A549 treated with dexamethasone at 1 μM for 4 hours (cell line): ENCODE measurements at places on chromosomes 1 and 21. TPM values are rescaled to one million over a fixed set of nuclear protein-coding genes. Genes with fewer than 3 reads are reported as not detected.

Gene MATN1
- total RNA-seq, result 0.06 to 0.18 TPM (median 0.08 TPM) in 4 of 5 replicates, not detected in the other

Gene KISS1
- total RNA-seq, result 0.24 to 0.95 TPM (median 0.42 TPM) in 5 replicates

Gene FCRL4
- not detected in 5 replicates for total RNA-seq

Gene NTNG1
- total RNA-seq, result not detected in 5 replicates

Gene RAB7B
- total RNA-seq, result 0.56 to 1.7 TPM (median 0.95 TPM) in 5 replicates

Gene FMO3
- not detected in 5 replicates for total RNA-seq

Gene PTPN22
- total RNA-seq, result 0.19 TPM in 1 of 5 replicates, not detected in the others

Gene RWDD3
- 8.5 to 11.2 TPM (median 9.9 TPM) in 5 replicates for total RNA-seq

Gene MTARC1
- total RNA-seq, result 7.4 to 10.1 TPM (median 10.0 TPM) in 5 replicates

Gene GPR3
- 1.3 to 1.8 TPM (median 1.6 TPM) in 5 replicates for total RNA-seq

Gene KRTAP19-3
- not detected in 5 replicates for total RNA-seq

Gene FALEC
- 0.19 to 0.24 TPM in 2 of 5 replicates, not detected in the others for total RNA-seq

Gene TENT5C
- 0.08 to 0.14 TPM (median 0.11 TPM) in 5 replicates for total RNA-seq

Gene ZNF648
- total RNA-seq, result not detected in 5 replicates

Gene ARHGEF16
- total RNA-seq, result 3.1 to 5.6 TPM (median 5.1 TPM) in 5 replicates

Gene KCTD3
- 41.1 to 57.9 TPM (median 51.5 TPM) in 5 replicates for total RNA-seq

Gene BMP8B
- total RNA-seq, result 4.2 to 5.9 TPM (median 5.2 TPM) in 5 replicates

Gene ICOSLG
- total RNA-seq, result 4.0 to 5.6 TPM (median 4.5 TPM) in 5 replicates

Gene VHLL
- not detected in 5 replicates for total RNA-seq

Gene KRTAP21-2
- total RNA-seq, result not detected in 5 replicates

Gene BCL2L15
- 0.03 to 0.99 TPM (median 0.35 TPM) in 5 replicates for total RNA-seq

Gene SPRR1A
- total RNA-seq, result not detected in 5 replicates

Gene ZNF124
- 3.7 to 5.0 TPM (median 4.1 TPM) in 5 replicates for total RNA-seq

Gene ERG
- total RNA-seq, result 0.07 to 0.09 TPM (median 0.08 TPM) in 4 of 5 replicates, not detected in the other

Gene USF1
- total RNA-seq, result 46.5 to 54.5 TPM (median 50.7 TPM) in 5 replicates

Gene SPATA6
- 1.1 to 2.5 TPM (median 2.1 TPM) in 5 replicates for total RNA-seq

Gene TGFB2
- 8.7 to 12.3 TPM (median 10.6 TPM) in 5 replicates for total RNA-seq

Gene AMY1A
- not detected in 5 replicates for total RNA-seq

Gene GBP4
- total RNA-seq, result 0.01 TPM in 1 of 5 replicates, not detected in the others

Gene SYTL1
- total RNA-seq, result 0.10 to 0.73 TPM (median 0.45 TPM) in 5 replicates

Gene C1orf115
- 4.5 to 6.2 TPM (median 5.4 TPM) in 5 replicates for total RNA-seq

Gene ILF2
- total RNA-seq, result 274 to 302 TPM (median 282 TPM) in 5 replicates

Gene F3
- total RNA-seq, result 11.3 to 16.8 TPM (median 14.1 TPM) in 5 replicates

Gene LMX1A
- 0.05 TPM in 1 of 5 replicates, not detected in the others for total RNA-seq

Gene KCNE1
- total RNA-seq, result 0.04 to 0.12 TPM (median 0.07 TPM) in 3 of 5 replicates, not detected in the others

Gene UMODL1
- total RNA-seq, result not detected in 5 replicates

Gene TCHHL1
- not detected in 5 replicates for total RNA-seq

Gene GPR37L1
- total RNA-seq, result 0.12 to 0.18 TPM (median 0.14 TPM) in 5 replicates

Gene FCRL1
- total RNA-seq, result not detected in 5 replicates

Gene FCGR1A
- total RNA-seq, result not detected in 5 replicates

Gene KCNQ4
- 0.21 to 0.35 TPM (median 0.25 TPM) in 5 replicates for total RNA-seq

Gene UBR4
- total RNA-seq, result 80.7 to 120 TPM (median 104 TPM) in 5 replicates

Gene PODN
- total RNA-seq, result 0.04 TPM in 1 of 5 replicates, not detected in the others

Gene KCNA3
- total RNA-seq, result not detected in 5 replicates

Gene OLFM3
- total RNA-seq, result not detected in 5 replicates

Gene ARID4B
- 12.0 to 18.6 TPM (median 15.6 TPM) in 5 replicates for total RNA-seq
